MM.1S (cell line): ENCODE measurements at places on chromosomes 3 and 15.

DNA sequence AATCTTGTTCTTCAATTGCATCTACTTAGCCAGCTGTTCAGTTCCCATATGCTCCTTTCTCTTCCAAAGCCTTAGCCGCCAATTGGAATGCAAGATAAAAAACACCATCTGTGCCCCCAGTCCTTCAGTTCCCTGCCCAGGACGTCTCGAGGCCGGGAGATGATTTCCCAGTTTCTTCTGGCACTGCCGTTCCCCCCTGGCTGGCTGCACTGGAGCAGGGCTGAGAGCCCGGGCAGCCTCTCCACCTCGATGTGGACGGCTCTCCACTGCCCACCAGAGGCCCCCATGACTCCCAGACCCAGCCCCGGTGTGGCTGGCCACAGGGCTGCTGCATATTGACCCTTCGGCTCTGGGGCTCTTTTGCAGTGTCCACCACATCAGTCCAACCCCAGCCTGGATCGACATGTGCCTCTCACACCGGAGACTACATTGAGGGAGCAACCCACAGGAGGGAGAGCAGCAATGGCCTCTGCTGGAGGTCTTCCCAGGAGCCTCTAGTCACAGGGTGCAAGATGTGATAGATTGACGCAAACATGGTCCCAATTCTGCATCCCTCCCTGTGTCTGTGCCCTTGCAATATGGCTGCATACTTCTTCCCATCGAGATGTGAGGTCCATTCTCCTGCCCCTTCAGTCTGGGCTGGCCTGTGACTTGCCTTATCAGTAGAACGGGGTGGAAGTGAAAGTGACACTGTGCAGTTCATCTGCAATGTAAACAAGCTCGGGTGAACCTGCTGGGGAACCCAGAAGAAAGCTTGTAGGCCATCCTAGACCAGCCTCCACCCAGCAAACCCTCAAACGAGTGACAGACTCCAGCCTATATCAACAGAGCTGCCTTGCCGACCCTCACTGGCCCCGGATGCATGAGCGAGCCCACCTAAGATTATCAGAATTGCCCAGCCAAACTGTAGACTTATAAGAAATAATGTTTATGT, 52.3 kb upstream of the PRR20G start:
- DNase-seq = peak; percentile 48

DNA sequence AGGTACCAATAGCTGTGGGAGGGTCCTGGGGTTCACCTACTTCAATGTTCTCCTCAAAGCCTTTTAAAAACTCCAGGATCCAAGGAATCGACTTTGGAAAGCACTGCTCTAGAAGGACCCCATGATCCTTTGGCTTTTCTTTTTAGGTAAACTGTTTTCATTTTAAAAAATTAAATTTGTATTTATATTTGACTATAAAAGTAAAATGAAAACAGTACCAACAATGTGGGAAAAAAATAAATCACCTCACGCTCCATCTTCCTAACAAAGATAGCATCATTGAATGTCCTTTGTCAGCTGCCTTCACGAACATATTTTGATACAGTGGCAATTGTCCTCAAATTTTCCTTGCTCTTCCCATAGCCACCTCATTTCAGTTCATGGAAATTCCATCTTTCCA, 127.5 kb downstream of the PLD1 start:
- DNase-seq = no peak

GRCh38 chr3:48492461-48493202, 11.3 kb downstream of the SHISA5 start:
- DNase-seq = no peak

DNA sequence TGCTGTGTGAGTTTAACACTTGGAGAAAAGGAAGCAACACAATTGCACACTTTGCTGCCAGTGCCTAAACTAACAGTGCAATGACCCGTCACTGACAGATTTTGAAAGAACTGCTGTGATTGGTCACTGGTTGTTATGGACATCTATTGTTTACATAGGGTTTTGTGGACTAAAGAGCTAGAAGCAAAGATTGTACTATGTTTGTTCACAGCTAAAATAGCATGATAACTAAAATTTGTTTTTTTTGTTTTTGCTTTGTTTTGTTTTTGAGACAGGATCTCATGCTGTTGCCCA, 112.4 kb upstream of the GOLGA8J start:
- DNase-seq = no peak

DNA sequence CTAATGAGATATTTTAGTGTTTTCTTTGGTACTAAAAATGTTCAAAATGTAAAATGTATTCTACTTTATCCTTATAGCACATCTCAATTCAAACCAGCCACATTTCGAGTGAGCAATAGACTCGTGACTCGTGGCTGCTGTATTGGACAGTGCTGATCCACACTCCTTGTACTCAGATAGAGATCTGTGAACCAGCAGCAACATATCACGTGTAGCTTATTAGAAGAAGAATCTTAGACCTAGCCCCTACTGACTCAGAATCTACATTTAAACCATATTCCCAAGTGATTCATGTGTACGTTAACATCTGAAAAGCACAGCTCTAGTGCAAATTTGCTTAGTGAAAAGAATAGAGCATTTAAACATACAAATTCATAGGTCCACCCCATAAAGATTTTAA, 130.9 kb downstream of the IL1RAP start:
- DNase-seq = no peak

DNA sequence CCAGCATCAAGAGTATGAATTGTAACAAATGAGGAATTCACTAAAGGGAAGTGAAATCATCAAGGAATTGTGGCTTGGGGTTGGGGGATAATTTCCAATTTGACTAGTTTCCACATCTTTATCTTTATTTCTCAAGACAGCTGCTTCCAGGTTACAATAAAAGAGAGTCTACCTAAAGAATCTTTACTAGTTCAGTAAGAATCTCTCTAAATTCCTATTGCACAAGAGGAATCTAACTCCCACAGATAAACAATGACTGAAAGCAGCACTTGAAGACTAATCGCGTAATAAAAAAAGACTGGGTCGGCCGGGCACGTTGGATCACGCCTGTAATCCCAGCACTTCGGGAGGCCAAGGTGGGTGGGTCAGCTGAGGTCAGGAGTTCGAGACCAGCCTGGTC, 194.4 kb downstream of the KBTBD8 start:
- DNase-seq = no peak

DNA sequence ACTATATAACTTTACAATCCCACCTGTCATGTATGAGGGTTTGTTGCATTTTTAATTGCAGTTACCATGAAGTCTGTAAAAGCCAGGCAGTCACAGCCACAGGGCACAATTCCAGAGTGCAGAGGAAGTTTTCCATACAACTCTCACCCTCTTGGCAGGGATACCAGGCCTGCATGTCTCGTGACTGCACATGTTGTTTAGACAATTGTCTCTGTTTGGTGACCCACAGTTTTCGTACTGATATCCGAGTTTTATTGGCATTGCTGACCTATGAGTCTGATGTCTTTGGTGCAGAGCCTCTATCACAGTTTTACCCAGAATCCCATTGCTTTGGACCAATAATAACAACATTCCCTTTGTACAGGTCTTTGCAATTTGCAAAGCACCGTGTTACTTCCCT, 24.9 kb upstream of the MYZAP start:
- no peak for DNase-seq
